ENCODE measurements at places on chromosomes 3 and 15.

DNA sequence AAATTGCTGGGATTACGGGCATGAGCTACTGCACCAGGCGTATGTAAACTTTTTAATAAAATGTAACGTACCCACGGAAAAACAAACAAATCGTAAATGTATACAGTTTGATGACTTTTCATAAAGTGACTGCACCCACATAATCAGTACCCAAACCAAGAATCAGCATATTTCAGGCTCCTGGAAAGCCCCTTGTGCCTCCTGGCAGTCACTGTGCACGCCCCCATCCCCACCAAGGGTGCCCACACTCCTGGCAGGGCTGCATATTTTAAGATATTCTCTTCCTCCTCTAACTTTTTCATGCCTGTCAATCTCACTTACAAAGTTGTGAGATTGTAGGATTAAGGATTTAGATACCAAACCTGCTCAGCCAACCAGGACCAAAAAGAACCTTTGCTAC is 305.5 kb downstream of the SHQ1 start:
- no peak overlapping the region for H3K4me3 ChIP-seq
- H3K36me3 ChIP-seq = peaks cover 1% of the 10 kb centered on the region
- DNase-seq = no peak
- H3K27me3 ChIP-seq = no peaks in the 10 kb centered on the region
- H3K27ac ChIP-seq = no peak overlapping the region

- peaks cover 6% of the 10 kb centered on the region for H3K27me3 ChIP-seq
- no peak overlapping the region for H3K27ac ChIP-seq
- peaks cover 1% of the 10 kb centered on the region for H3K36me3 ChIP-seq
- H3K4me3 ChIP-seq = no peak overlapping the region
- H3K4me1 ChIP-seq = no peaks in the 10 kb centered on the region
Measured at GRCh38 chr15:93150910-93151881, 62.2 kb upstream of the RGMA start.

- H3K4me3 ChIP-seq = no peak overlapping the region
- no peak for DNase-seq
- H3K27ac ChIP-seq = no peak overlapping the region
- no peaks in the 10 kb centered on the region for H3K27me3 ChIP-seq
- no peaks in the 10 kb centered on the region for H3K4me1 ChIP-seq
- H3K36me3 ChIP-seq = peaks cover 31% of the 10 kb centered on the region
Measured at GRCh38 chr15:42772144-42772543, 35.2 kb upstream of the CDAN1 start.

DNA sequence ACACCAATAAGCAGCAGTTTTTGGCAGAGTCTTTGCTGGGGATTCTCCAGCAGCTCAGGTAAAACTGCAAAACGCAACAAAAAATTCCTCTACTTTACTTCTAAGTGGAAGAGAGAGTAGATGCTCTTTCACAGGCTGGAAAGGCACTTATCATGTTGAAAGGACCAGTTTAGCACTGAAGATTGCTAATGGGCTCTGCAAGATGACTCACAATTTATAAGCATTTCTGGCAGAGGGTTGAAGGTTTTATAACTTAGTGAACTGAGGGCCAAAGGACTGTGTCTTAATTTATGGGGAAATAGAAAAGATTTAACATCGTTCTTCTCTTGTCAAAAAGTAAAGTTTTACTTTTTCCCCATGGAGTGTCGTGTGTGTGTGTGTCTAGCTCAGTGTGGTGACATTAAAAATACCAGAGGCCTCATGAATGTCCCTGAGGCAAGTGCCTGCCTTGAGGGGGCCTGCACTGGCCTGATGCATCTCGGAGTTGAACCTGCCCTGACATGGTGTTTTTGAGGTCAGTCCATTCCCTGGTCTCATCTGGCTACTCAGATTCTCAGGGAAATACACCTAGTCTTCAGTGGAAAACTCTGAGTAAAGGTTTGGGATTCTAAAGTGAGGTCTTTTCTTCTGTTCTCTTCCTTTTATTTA is 1092.0 kb downstream of the NAALADL2 start:
- no peaks in the 10 kb centered on the region for H3K36me3 ChIP-seq
- no peak for DNase-seq
- H3K4me3 ChIP-seq = no peak overlapping the region
- no peaks in the 10 kb centered on the region for H3K27me3 ChIP-seq

- no peak for DNase-seq
- peak overlapping the region; percentile 25 for H3K27ac ChIP-seq
- H3K27me3 ChIP-seq = no peaks in the 10 kb centered on the region
- no peaks in the 10 kb centered on the region for H3K36me3 ChIP-seq
- peaks cover 11% of the 10 kb centered on the region for H3K4me1 ChIP-seq
- H3K4me3 ChIP-seq = no peak overlapping the region
Measured at GRCh38 chr3:78969483-78969882, 798.3 kb downstream of the ROBO1 start.

- H3K27ac ChIP-seq = no peak overlapping the region
- no peaks in the 10 kb centered on the region for H3K27me3 ChIP-seq
- DNase-seq = no peak
- no peak overlapping the region for H3K4me3 ChIP-seq
Measured at GRCh38 chr3:135383301-135383700, 582.2 kb upstream of the PPP2R3A start.

DNA sequence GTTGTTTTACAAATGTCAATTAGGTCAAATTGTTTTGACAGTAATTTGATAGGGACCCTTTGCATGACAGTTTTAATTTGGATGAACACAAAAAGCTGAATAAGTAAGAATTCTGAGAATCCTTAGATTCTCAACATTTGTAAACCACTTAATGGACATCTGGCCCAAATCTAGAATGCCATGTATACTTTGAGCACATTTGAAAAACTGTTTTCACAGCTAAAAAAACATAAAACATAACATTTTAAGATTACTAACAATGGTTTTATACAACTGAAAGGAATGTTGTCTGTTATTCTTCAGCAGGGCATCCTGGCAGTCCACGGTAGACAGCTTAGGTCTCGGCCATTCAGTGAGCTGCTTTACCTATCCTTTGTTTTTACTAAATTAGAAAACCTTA is 34.5 kb upstream of the TM2D3 start:
- H3K36me3 ChIP-seq = peaks cover 41% of the 10 kb centered on the region
- no peak overlapping the region for H3K4me3 ChIP-seq
- H3K27ac ChIP-seq = no peak overlapping the region
- no peak for DNase-seq
- no peaks in the 10 kb centered on the region for H3K4me1 ChIP-seq
- H3K27me3 ChIP-seq = no peaks in the 10 kb centered on the region

- no peaks in the 10 kb centered on the region for H3K36me3 ChIP-seq
- no peak for DNase-seq
- no peak overlapping the region for H3K27ac ChIP-seq
- H3K4me3 ChIP-seq = no peak overlapping the region
- H3K27me3 ChIP-seq = no peaks in the 10 kb centered on the region
Measured at GRCh38 chr3:3633761-3634160, 165.5 kb upstream of the LRRN1 start.

GRCh38 chr3:42010530-42010929 is 48.6 kb upstream of the ULK4 start:
- DNase-seq = no peak
- peaks cover 21% of the 10 kb centered on the region for H3K4me1 ChIP-seq
- no peaks in the 10 kb centered on the region for H3K36me3 ChIP-seq
- no peak overlapping the region for H3K27ac ChIP-seq
- no peaks in the 10 kb centered on the region for H3K27me3 ChIP-seq

GRCh38 chr3:133293397-133294110 is 106.3 kb upstream of the BFSP2 start:
- H3K36me3 ChIP-seq = no peaks in the 10 kb centered on the region
- H3K27ac ChIP-seq = no peak overlapping the region
- no peak overlapping the region for H3K4me3 ChIP-seq
- H3K27me3 ChIP-seq = no peaks in the 10 kb centered on the region
- H3K4me1 ChIP-seq = no peaks in the 10 kb centered on the region
- DNase-seq = no peak

GRCh38 chr3:133540896-133541674 is 32.4 kb upstream of the CDV3 start:
- no peak overlapping the region for H3K27ac ChIP-seq
- H3K4me1 ChIP-seq = peaks cover 6% of the 10 kb centered on the region
- H3K36me3 ChIP-seq = no peaks in the 10 kb centered on the region
- no peak overlapping the region for H3K4me3 ChIP-seq
- no peak for DNase-seq
- no peaks in the 10 kb centered on the region for H3K27me3 ChIP-seq

- no peak for DNase-seq
- H3K4me1 ChIP-seq = peaks cover 2% of the 10 kb centered on the region
- no peaks in the 10 kb centered on the region for H3K27me3 ChIP-seq
- no peaks in the 10 kb centered on the region for H3K36me3 ChIP-seq
- no peak overlapping the region for H3K27ac ChIP-seq
- H3K4me3 ChIP-seq = no peak overlapping the region
Measured at GRCh38 chr3:30914696-30915095, 20.2 kb upstream of the GADL1 start.

GRCh38 chr15:73965758-73966113 is 26.4 kb downstream of the STOML1 start:
- peaks cover 5% of the 10 kb centered on the region for H3K27me3 ChIP-seq
- no peak overlapping the region for H3K27ac ChIP-seq
- no peaks in the 10 kb centered on the region for H3K36me3 ChIP-seq
- H3K4me1 ChIP-seq = peaks cover 28% of the 10 kb centered on the region
- no peak overlapping the region for H3K4me3 ChIP-seq

Measured in mesothelial cell of epicardium (in vitro differentiated cells).